Left ventricle myocardium inferior (tissue), 1 donor: ENCODE measurements at places on chromosomes 1 and 21. TPM values are rescaled to one million over a fixed set of nuclear protein-coding genes. Genes with fewer than 3 reads are reported as not detected.

TCHH gene
- total RNA-seq, result not detected

OR6N2 gene
- not detected for total RNA-seq

KMO gene
- total RNA-seq, result not detected

TMCC2 gene
- total RNA-seq, result 2.5 TPM

NHLH1 gene
- total RNA-seq, result not detected

GPR161 gene
- 2.8 TPM for total RNA-seq

NPHS2 gene
- total RNA-seq, result not detected

MMEL1 gene
- 0.82 TPM for total RNA-seq

ATP1A1 gene
- total RNA-seq, result 230 TPM

THAP3 gene
- 14.9 TPM for total RNA-seq

ZYG11A gene
- total RNA-seq, result not detected

LEPROT gene
- 51.0 TPM for total RNA-seq

KRTAP23-1 gene
- not detected for total RNA-seq

FAM72A gene
- not detected for total RNA-seq

TLCD4 gene
- 75.7 TPM for total RNA-seq
